NCI-H1092 (cell line): ENCODE measurements at places on chromosomes 2 and 18.
A peak's percentile ranks its signal among the peaks of the same experiment; 100 is the strongest.

DNA sequence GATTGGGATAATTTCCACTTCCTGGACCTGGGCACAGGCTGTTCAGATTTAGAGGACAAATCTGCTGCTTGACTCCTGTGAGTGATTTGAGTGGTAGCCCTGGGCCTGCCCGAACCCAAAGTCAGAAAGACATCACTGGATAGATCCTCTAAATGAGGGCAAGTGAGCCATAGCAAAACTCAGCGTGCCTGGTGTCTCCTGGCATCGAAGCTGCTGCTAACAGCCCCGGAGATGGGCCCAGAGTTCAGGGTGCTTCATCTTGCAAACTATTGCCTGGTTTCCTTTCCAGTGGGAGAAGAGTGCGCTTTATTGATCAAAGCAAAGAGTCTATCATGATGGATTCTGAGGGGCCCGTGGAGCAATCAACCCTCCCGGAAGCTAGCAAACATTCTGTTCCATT lies 153.1 kb upstream of the KLHL29 start:
- no peak for DNase-seq

DNA sequence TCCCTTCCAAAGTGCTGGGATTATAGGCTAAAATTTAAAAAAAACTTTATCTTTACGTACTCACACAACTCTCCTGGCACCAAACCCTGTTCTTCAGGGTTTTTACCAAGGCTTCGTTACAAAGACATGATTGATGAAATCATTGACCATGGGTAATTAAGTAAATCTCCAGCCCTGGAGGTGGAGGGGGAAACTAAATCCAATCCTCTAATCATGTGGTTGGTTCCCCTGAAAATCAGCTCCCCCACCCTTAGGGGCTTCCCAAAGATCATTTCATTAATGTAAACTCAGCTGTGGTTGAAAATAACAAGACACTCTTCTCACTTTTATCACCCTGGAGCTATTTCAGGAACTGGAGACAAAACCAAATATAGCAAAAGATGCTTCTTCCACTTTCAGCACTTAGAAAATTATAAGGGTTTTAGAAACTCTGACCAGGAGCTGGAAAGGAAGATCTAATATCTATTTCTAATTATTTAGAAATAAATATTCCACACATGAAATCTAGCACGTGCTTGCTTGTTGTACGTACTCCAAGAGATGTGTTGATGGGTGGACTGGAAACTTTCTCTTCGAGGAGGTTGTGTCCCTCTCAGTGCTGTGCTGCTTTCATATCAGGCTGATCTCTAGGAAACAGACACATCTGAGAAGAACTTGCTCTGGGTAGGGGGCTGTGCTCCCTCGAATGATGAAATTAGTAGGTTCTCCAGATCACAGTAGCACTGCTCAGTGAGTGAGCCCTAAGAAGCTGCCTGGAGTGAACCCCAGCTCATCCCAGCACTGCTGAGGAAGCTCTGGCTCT lies 67.2 kb downstream of the SMAD4 start:
- DNase-seq, result no peak

- DNase-seq, result no peak
These were observed 3.0 kb downstream of the OSR1 start for GRCh38 chr2:19355416-19355821.

DNA sequence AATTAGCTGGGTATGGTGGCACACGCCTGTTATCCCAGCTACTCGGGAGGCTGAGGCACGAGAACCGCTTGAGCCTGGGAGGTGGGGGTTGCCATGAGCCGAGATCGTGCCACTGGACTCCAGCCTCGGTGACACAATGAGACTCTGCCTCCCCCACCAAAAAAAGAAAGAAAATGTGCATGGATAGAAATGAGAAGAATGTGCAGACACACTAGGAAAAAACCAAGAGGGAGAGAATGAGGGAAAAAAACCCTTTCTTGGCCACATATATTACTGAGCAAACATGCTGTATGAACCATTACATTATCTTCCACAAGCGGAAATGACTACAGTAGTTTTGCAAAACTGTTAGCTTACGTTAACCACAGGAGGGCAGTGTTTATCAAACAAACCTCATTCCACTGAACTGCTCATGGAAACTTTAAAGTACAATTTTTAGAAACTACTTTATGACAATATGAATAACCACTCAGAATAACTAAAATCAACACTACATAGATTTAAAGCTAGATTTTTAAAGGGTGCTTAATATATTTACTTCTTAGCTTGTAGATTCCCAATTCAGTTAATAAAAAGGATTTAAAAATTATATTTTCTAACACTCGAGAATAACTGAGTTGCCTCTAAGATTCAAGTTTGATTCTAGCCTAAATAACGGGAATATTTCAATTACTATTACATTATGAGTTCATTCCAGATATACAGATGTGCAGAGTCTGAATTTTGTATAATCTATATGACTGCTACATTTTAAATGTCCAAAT lies 26.4 kb downstream of the ASXL2 start:
- no peak for DNase-seq

- DNase-seq, result no peak
These were observed 687.9 kb upstream of the SETBP1 start for GRCh38 chr18:43992741-43993140.

DNA sequence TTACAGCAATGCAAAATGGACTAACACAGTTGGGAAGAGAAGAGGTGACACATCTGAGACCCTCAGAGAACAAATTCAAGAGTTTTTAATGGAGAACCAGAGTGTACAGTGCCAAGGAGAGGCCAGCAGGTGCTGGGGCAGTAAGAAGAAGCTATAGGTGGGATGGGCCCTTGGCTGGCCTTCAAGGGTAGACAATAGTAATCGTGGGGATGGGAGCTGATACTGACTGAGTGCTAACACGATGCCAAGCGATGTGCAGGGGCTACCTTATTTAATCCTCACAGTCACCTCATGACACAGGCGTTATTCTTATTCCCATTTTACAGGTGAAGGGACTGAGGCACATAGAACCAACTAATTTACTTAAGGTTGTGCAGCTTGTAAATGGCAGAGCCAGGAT lies 131.9 kb upstream of the ID2 start:
- no peak for DNase-seq

DNA sequence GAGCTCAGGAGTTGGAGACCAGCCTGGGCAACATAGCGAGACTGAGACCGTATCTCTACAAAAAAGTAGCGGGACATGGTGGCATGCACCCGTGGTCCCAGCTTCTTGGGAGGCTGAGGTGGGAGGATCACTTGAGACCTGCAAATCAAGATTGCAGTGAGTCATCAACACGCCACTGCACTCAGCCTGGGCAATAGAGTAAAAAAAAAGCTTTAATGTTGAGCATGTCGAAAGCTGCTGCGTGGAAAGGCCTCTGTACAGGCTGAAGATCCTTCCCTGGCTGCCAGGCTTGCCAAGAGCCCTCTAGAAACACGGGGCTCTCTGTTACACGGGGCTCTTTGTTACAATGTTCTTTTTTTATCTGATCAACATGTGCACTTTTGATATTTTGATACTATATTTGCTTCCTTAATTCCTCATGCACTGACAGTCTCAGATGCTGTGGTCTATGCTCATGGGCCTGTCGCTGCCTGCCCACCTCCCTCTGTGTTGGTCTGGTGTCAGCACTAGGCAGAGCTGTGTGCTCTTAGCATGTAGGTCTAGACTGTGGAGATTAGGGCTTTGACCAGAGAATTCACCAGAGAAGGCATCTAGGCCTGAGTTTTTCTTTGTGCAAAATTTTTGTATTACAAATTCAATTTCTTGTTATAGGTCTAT lies 18.7 kb downstream of the CLK1 start:
- no peak for DNase-seq

DNA sequence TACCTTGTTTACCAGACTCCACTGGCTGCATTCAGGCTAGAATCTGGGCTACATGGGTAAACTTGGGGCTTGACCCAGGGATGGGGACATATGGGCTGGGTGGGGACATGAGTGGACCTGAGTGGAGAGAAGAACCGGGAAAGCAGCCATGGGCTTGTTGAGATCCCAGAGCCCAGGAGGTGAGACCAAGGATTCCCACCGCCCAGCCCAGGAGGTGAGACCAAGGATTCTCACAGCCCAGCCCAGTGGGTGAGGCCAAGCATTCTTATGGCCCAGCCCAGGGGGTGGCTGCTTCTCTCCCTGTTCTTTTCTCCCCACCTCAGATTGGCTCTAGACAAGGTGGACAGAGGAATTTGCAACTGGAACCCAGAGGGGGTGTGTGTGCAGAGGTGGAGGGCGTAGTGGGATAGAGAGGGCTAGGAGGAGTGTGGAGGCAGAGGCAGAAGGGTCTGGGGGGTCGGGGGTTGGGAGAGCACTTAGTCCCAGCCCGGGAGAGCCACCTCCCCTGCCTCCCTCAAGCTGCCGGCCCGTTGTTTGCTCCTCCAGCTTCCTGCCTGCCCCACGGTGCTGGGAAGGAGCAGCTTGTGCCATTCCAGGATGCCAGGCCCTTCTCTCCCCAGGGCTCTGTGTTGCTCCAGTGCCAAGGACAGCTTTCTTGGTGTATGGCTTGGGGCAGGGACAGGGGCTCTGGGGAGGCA lies 25.6 kb downstream of the GLI2 start:
- DNase-seq, result no peak

- DNase-seq, result no peak
These were observed 88.7 kb upstream of the LCLAT1 start for GRCh38 chr2:30358351-30358750.

GRCh38 chr2:68921646-68922045 lies 31.0 kb downstream of the GKN2 start:
- DNase-seq, result no peak

DNA sequence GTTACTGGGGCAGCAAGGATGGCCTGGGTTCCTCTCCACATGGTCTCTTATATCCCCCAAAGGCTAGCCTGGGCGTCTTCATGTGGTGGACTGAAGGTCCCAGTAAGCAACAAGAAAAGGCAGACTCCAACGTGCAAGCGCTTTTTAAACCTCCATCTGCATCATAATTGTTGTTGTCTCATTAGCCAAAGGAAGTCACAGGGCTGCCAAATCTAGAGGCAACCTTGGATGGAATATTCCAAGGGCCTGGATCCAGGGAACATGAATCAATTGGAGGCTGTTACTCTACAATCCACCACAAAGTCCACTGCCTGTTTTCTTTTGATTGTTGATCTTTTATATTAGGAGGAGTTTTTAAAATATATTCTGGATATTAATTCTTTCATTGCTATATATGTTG lies 118.8 kb downstream of the SH3RF3 start:
- no peak for DNase-seq

DNA sequence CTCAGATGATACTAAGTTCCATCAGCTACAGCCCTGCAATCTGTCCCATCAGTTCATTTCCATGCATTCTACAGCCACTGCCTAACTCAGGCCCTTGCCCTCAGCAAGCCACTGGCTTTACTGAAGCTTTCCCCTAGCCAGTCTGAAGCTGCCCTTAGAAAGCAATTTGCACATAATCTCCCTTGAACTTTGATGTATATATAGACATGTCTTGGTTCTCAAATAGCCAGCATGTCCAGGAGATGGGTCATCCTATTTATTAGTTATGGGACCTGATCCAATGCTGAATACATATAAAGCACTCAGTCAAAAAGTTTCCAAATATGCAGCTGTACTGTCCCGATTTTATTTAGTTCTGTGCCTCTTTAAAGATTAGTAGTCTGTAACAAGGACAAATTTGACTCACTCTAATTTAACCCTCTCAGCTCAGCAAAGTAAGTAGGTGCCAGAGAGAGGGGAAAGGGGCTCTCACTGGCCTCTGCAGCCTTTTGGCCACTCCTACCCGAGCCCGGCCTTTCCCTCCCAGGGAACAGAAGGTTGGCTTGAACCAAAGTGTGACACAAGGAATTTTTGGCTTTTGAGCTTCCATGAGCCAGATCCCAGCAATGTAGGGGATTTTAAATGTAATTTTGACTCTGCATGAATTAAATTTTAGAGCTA lies 70.7 kb downstream of the CCDC93 start:
- no peak for DNase-seq

- no peak for DNase-seq
These were observed 33.6 kb downstream of the B3GNT7 start for GRCh38 chr2:231429152-231429551.

DNA sequence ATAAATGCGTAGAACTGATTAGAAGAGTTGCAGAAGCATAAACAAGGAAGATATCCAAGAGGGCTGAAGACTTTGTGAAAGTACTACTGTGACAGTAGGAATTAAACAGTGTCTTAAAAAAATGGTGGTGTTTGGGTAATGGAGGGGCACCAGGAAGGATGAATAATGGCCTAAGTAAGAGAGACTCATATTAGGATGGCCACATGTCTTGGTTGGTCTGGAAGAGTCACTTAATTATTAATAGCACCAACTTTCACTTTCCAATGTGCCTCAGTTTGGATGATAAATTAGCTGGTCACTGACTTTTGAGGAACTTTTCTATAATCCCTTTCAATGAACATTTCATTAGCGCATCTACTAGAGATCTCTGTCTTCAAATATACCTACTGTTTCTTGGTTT lies 372.2 kb downstream of the NYAP2 start:
- DNase-seq, result no peak

DNA sequence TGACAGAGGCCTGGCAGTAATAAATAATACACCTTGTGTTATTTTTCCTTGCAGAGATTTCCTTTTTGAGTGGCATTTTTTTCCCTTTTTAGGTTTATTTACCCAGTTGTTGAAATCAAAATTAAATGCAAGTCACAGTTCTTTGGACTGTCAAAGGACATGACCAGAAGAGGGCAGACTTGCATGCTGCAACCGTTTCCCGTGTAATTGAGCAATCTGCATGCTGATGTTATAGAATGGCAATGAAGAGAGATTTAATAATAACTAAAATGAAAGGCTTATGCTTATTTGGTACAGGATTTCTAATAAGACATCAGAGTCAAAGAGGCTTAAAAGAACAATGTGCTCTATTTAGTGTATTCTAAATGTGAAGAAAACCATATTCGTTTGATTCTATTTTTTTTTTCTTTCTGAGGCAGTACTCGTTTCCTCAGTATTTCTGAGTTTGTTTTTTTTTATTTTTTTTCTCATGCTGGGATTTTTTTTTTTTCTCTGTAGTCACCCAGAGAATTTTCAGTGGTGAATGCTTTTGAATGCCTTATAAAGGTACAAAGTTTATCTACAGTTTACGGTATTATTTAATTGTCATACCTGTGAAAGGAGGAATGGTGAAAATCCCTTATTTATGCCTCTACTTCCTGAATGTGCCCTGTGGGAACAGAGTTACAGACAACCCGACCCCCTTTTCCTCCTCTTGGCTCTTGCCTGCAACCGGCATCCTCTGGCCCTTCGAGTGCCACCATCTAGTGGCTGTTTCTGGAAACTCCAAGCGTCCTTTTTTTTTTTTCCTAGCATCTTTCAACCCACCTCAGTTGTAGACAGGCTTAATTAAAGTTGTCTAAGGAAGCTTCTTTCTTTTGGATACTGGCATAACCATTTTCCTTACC lies 368.5 kb downstream of the LRRTM1 start:
- DNase-seq, result peak; percentile 10

DNA sequence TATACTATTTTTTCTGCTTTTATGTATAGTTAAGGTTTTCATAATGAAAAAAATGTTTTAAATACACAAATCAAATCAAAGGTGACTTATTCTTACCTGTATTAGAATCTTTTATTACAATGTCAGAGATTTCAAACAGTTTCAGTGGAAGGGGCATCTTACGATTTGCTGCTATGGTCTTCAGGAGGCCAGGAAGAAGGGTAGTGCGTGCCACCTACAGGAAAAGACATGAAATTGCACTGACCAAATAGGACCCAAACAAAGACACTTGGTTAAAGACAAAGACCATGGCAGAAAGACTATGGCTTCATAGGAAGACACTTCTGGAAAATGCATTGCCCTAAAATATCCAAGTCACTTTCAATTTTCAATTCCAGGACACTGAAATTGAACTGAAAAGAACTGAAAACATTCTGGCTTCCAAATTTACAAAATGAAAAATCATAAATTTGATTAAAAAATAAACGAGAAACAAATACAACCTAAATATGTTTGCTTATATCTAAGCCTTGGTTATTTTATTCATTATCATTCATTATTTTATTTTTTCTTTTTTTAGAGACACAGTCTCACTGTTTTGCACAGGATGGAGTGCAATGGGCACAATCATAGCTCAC lies 42.1 kb downstream of the FARSB start:
- DNase-seq, result no peak
